ENCODE measurements at places on chromosomes 12 and 14.

DNA sequence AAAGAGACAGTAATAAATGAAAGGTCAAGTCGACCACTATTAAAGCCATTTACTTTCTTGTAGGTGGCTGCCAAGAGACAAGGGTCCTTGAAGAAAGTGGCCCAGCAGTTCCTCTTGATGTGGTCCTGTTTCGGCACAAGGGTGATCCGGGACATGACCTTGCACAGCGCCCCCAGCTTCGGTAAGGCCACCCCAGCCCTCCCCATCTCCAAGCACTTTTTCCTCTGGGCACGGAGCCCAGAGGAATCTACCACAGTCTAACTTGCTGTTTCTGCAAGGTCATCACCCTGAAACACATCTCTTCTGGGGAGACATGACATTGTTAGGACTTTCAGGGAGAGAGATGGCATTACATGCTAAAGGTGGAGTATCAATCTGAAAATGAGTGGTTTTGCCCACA is 53.8 kb upstream of the RIC8B start:
- DNase-seq: no peak

DNA sequence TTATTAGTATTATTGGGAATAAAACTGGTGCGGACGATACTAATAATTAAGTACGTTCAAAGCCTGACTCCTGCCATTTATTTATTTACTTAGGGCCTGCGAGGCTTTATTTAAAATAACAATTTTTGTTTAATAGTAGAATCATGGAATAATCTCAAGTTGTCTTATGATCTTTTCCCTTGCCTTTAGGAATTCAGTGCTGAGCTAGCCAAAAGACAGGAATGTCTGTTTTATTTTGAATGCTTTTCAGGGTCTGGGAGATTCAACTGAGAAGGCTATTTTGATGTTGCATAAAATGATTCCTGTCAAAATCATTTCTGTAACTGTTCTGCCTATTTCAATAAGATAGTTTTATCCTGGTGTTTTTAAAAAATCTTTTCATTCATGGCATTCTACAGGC is 489.8 kb downstream of the EGLN3 start:
- DNase-seq: no peak

DNA sequence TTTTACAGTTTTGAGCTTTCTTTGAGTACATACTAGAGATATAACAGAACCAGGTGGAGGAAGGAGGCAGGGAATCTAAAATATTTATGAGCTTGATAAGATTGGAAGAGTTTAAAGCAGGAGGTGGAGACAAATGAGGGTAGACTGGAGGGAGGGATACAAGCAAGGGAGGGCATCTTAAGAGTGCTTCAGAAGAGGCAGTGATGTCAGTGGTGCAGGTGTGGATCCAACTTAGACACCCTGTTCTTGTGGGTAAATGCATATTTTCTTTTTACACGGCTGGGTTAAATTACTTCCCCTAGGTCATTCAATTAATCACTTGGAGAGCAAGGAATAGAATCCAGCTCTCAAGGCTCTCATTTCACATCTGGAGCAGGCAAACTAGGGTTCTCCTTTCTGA is 146.1 kb upstream of the LRIG3 start:
- DNase-seq: no peak

GRCh38 chr12:26680727-26681455 is 152.1 kb downstream of the ITPR2 start:
- DNase-seq: no peak

- no peak for DNase-seq
Measured at GRCh38 chr12:128747441-128747840, 76.3 kb downstream of the SLC15A4 start.

DNA sequence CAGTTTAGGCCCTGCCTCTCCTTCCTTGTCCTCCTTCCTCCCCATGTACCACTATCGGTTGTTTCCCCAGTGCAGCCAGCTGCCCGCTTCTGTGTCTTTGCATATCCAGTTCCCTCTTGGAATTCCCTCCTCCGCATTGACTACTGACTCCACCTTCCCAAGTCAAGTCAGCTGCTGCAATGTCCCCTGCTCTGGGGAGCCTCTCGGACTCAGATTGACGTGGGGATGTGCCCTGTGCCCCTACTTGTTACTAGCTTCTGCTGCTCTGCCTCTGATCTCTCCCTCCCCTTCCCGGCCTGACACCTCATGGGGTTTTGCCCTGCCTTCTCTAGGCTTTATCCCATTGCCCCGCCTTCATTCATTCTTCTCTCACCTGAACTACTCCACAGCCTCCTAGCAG is 2.1 kb upstream of the CD9 start:
- no peak for DNase-seq

GRCh38 chr12:13961971-13962370 is 19.4 kb downstream of the GRIN2B start:
- DNase-seq: no peak

- no peak for DNase-seq
Measured at GRCh38 chr14:89356927-89357326, 60.1 kb downstream of the FOXN3 start.

GRCh38 chr14:38199076-38199475 is 8.6 kb upstream of the SSTR1 start:
- no peak for DNase-seq

- DNase-seq: no peak
Measured at GRCh38 chr12:63029676-63030075, 94.7 kb upstream of the PPM1H start.

GRCh38 chr14:102464846-102465341 is 44.7 kb downstream of the ANKRD9 start:
- no peak for DNase-seq

- DNase-seq: no peak
Measured at GRCh38 chr14:104244221-104245011, 106.0 kb downstream of the KIF26A start.

DNA sequence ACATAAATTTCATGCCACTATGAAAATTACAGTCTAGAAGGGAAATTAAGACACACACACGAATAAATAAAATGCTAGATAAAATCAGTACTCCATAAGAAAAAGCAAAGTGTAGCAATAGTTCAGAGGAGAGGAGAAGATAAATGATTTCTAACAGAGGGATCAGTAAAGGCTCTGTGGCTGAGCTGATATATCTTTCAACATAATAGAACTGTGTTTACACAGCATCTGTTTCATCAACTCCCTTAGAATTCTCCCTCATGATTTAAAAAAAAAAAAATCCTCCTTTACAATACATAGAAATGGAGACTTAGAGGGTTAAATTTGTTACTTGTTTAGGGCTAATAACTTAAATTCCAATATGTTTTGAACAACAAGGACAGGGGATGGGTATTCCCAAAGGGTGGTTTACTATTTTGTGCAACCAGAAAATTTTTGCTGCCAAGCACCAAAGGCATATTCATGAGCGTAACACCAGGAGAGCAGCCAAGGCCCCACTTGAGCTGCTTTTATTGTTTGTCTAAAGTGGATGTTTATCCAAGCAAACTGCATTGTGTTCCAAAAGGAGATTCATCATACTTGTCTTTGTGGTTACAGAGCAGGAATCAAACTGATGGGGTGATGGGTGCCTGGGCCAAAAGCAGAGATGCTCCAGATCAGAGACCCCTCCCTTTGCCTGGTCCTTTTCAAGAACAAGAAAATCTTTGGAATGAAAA is 162.7 kb downstream of the BMP4 start:
- DNase-seq: no peak

DNA sequence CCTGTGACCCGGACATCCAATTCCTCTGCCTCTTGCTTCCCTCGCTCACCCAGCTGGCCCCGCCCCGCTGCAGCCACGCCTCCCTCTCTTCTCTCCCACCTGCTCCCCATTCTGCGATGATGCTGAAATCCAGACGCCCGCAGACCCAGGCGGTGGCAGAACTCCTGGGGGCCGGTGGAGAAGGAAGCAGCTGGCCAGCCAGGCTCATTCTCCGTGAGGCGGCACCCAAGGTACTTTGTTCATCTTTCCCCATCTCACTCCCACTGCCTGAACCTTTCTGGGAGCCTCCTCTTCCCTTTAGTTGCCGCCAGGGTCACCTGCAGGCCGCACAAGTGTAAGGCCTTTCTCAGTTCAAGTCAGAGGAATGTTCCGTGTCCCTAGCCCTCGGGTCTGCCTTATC is 35.7 kb downstream of the FOXN4 start:
- DNase-seq: no peak

- DNase-seq: no peak
Measured at GRCh38 chr12:52646613-52647012, 5.4 kb downstream of the KRT2 start.

- peak; percentile 27 for DNase-seq
Measured at GRCh38 chr14:94936901-94937685, 167.2 kb upstream of the GSC start.

GRCh38 chr12:91662021-91662420 is 479.4 kb upstream of the DCN start:
- no peak for DNase-seq

GRCh38 chr12:22728987-22729386 is 104.0 kb downstream of the ETNK1 start:
- peak; percentile 28 for DNase-seq

DNA sequence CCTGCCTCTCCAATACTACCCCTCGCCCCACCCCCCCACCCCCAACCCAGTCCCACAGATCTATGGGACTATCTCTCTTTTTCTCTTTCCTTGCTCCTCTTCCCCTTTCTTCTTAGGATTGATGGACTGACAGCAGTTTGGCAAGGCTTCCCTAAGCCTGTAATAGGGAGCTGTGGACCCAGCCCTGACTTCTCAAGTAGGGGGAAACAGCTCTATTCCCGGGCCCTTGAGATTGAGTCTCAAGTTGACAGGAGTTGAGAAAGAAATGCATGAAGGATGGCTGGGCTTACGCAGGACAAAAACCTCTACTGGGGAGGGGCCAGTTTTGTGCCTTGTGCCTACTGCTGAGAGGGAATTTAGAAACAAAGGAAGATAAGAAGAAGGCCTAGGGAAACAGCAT is 60.4 kb downstream of the SMUG1 start:
- no peak for DNase-seq

GRCh38 chr12:97301576-97301975 is 161.0 kb upstream of the RMST start:
- peak; percentile 72 for DNase-seq

DNA sequence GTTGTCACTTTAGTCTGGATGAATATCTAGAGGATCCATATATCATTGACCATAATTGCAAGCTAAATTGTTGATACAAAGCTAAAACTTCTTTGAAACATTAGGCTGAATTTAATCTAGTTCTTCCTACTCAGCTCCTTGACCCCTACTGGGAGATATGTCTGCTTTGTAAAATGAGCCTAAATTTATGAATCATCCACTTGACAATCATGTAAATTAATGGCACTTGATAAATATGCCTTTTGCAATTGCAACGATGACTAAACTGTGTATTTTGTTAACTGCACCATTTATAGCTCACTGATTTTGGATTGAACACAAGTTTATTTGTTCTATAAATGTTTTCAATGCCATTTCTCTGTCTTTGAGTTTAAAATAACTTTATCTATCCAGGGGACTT is 1616.5 kb upstream of the FLRT2 start:
- no peak for DNase-seq

GRCh38 chr14:74459289-74459946 is 33.4 kb upstream of the SYNDIG1L start:
- DNase-seq: peak; percentile 85

DNA sequence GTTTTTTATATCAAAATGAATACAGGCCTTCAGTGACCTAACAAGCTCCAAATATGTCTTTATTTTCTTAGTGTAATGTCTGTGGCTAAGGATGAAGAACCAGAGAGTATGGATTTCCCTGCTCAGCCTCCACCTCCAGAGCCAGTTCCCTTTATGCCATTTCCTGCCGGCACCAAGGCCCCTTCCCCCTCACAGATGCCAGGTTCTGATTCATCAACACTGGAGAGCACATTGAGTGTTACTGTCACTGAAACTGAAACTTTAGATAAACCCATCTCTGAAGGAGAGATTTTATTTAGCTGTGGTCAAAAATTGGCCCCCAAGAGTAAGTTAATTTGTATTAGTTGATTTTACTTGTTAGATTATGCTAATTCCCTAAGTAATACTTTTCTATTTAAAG is 61.0 kb downstream of the KIAA0586 start:
- no peak for DNase-seq

DNA sequence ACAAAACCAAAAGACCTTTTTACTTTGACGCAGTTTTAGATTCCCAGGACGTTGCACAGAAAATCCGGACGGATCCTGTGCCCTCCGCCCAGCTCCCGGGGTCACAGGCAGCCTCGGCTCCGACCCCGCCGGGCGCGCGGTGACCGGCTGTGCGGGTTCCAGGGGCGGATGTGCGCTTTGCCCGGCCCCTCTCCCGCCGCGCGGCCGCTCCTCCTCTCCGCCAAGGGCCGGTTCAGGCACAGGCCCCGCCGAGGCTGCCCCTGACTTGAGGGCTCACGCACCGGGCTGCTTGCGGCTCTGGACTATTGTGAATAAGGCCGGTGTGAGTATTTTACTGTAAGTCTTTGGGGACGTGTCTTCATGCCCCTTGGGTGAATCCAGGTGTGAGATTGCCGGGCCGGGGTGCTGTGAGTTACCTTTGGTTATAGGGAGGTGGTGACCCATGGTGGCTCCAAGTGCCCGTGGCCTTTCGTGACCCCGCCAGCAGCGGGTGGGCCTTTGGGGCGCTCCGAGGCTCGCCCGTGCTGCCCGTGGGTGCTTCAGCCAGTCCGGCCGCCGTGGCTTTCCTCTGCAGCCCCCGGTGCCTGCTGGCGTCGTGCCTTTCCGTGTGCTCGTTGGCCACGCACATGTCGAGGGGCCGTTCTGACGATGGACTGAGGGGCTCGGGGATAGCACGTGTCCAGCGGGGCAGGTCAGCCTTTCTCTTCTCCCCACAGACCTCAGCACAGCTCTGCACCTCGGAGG is 45.9 kb downstream of the NOC4L start:
- DNase-seq: peak; percentile 40

GRCh38 chr12:112482733-112483132 is 64.0 kb downstream of the PTPN11 start:
- no peak for DNase-seq

DNA sequence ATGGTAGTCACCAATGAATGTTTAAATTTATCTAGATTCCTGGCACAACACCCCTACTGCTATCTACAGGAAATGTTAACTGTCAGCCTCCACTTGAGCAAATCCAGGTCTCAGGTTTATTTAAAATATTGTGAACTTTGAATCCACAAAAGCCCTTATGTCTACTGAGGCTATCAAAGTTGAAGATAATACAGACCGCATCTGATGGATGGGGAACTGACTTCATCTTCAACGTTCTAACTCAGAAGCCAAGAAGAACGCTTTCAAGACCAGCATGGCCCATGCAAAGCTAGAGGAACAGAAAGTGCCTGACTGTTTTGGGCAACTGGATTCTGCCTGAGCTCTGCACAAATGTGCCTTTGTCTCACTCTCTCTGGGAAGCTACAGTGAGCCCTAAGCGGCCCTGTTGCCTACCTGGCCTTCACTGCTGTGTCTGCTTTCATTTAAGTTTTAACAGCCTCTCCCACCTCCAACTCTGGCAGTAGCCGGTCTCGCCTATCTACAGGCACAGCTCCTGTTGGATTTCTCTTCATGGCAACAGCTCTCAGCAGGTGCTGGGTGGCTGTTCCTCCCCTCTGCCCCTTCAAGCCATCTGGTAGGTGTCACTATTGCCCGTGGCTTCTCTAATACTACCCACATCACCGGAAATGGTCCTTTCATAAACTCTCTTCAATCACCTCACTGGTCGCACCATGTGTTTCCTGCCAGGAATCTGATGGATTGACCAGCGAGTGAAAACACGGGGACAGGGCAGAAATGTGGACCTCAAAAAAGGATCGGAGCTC is 112.1 kb upstream of the OVCH1 start:
- DNase-seq: no peak
